ENCODE measurements at places on chromosomes 5 and 9.

- DNase-seq = no peak
Observed at GRCh38 chr9:71793386-71794105, 25.2 kb upstream of the CEMIP2 start.

DNA sequence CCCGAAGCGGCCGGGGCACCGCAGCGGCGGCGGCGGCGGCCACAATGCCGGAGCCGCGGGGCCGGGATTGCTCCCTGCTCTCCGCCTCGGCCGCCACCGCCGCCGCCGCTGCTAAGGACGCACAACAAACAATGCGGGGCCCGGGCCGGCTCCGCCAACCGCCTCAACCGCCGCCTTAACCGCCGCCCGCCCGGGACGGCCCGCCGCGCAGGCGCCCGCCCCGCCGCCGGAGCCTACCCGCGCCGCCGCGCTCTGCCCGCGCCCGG lies 254 bp downstream of the STRBP start:
- no peak for DNase-seq

DNA sequence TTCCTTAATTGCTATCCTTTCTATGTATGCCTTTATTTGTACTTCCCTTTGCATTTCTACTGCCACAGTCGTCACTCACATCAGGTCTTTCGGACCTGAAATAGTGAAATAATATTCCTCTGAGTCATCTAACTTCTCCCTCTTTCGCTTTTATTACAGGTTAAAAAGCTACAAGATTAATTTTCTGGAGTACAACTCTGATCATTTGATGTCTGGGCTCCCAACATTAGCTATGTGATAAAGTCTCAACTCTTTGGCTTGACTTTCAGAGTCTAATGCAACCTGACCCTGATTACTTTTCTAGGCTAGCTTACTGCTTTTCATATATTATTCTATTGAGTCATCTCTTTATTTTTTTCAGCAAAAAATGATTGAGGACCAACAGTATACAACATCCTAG lies 638.8 kb upstream of the WWC1 start:
- DNase-seq = no peak

GRCh38 chr5:142544946-142545649 lies 140.8 kb downstream of the FGF1 start:
- DNase-seq = no peak

DNA sequence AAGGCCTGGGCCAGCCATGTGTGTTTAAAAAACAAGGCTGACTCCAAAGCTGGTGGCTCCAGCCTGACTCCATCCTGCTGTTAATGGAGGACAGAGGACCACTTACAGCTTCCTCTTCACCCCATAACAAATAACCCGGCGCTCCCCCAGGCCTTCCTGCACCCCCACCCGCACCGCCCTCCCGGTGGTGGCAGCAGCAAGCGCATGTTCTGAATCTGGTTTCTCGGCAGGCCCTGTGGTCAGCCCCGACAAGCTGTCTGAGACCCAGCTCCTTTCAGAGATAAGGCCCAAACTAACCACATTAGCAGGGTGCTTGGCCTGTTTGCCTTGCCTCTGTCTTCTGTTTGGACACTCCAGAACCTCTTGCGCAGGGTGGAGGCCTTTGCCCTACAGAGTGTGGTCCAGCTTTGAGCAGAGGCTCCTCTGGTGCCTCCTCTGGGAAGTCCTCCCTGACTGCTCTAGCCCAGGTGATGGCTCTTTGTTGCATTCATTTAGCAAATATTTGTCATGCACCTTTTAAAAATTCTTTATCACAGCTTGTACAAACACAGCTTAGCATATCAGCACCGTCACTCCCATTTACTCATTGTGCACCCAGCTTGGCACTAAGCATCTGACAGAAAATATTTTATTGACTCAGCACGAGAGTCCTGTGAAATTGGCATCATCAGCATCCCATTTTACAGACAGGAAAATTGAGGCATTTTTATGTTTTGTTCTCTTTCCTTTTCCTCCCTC lies 78.4 kb downstream of the NDFIP1 start:
- DNase-seq = no peak

All from activated naive CD4-positive, alpha-beta T cell (primary cell).